Left hindlimb (tissue), 1 donor: ENCODE measurements at places on chromosomes 2 and 18.

DNA sequence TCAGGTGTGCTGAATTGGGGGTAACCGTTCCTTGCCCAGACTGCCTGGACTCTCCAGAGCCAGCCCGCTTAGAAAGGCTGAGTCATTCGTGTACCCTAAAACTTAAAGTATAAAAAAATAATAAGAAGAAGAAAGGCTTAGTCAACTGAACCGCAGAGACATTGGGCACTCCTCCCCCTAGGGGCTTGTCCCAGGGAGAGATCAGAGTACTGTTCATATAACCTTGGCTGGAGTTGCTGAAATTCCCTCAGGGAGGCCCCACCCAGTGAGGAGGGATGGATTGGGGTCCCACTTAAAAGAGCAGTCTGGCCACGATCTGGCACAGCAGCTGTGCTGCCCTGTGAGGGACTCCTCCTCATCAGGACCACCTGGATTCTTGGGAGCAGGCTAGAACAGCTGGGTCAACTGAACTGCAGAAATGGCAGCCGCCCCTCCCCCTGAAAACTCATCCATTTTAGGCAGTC lies 37.2 kb downstream of the ANKRD12 start:
- DNase-seq: no peak

GRCh38 chr2:28271231-28271918 lies 121.3 kb upstream of the FOSL2 start:
- no peak for DNase-seq

DNA sequence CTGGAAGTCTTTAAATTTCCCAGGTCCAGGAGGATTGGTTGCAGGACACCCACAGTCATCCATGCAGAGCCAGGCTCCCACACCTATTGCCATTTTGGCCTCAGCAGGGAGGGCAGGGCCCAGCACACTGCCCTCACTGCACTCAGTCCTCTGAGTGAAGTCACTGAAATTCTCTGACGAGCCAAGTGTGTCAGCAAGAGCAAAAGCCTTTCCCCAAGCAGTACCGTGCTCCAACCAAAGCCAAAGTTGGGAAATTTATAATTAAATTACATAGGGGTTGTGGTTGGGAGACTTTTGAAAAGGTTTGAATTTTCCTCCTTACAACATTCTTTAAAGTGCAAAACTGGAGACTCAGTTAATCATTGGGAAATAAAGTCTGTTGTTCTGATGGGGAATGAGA lies 98.5 kb upstream of the CD226 start:
- no peak for DNase-seq

DNA sequence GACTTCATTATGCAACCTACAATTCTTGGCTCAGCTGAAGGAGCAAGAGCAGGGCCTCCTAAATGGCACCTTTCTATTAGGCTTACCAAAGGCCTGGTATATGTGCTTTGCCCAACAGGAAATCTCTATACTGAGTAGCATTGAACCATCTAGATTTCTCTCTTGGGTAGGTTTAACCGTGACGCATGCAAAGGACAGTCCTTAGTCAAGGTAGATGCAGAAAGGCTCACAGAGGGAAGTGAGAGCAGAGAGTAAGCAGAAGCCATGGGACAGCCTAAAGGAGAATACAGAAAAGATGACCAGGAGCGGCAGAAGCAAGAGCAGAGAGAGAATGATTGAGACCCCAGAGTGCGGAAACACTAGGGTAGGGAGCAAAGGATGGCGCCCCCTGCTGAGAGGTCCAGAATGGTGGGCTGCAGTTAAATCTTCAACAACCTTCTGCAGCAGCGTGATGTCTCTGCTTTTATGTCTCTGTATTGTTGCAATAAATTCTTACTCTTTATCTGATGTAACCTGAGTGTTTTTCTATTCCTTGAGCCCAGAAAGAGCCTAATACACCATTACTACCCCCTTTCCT lies 4.7 kb upstream of the OSBPL1A start:
- DNase-seq: no peak

- DNase-seq: peak; percentile 77
Measured at GRCh38 chr2:235669983-235670962, 176.4 kb downstream of the AGAP1 start.

DNA sequence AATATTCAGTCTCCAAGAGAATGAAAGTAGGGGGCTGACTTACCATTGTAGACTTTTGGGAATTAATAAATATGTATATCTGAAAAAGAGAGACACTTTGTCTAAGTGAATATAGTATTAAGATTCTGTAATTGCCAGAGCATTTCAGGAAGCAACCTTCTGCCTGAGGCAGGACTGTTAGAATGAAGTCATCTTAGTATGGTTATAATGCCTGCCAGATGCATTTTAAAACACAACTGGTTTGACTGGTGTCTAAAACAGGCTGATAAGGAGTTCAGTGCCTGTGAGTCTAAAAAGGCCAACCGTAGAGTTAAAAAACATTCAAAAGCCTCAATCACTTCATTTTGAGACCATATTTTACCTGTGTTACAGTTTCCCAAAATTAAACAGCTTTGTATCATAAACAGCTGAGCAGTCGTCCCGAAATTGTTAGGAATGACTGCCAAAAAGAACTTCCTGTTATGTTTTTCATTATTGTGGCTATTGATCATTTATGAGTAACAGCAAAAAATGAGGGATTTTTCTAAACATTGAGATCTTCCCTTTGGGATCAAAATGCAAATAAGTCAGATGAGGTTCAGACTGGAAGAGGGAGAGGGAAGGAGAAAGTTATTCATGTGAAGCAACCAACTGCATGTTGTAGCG lies 443.9 kb downstream of the PID1 start:
- DNase-seq: no peak

GRCh38 chr2:100766806-100767205 lies 53.1 kb upstream of the NPAS2 start:
- DNase-seq: no peak

GRCh38 chr18:33350256-33350655 lies 90.3 kb downstream of the CCDC178 start:
- no peak for DNase-seq

DNA sequence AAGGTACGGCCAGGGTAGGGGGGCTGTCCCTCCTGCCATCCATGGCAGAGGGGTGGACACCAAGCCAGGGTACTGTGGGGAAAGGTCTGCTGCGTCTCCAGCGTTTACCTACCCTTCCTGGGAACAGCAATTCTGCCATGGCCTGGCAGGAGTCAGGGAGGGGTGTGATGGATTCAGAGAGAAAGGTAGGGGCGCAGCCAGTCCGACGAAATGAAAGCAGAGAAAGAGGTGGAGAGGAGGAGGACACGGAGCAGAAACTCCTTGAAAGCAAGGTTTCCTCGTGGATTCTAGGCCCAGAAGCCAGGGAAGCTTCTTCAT lies 182.9 kb downstream of the ZFP36L2 start:
- DNase-seq: peak; percentile 17

DNA sequence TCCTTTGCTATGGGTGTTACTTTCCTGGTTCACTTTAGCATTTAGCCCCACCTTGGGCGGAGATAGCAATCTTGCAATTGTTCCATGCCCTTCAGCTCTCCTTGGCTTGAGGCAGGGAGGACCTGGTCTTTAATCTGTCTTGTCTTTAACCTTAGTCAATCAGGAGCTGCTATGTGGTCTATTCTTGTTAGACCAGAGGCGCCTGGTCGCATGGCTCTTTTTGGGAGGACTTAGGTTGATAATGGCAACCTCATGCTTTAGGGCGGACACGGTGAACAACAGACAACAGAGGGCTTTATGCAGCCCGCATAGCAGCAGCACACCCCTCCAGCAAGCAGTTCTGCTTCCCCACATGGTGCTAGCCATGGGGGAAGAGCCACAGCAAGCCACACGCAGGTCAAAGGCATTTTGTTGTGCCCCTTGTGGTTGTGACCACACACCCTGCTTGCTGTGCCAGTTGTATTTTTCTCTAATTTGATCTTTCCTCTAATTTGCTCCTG lies 17.7 kb upstream of the ZDBF2 start:
- DNase-seq: no peak
